ENCODE measurements at places on chromosomes 11 and 22.

- peak; percentile 52 for DNase-seq
Measured at GRCh38 chr11:66479394-66480116, 679 bp upstream of the DPP3 start.

GRCh38 chr11:44693654-44694119 lies 33.1 kb upstream of the TSPAN18 start:
- DNase-seq, result no peak

GRCh38 chr11:8967184-8967583 lies 2.9 kb upstream of the TMEM9B start:
- no peak for DNase-seq

DNA sequence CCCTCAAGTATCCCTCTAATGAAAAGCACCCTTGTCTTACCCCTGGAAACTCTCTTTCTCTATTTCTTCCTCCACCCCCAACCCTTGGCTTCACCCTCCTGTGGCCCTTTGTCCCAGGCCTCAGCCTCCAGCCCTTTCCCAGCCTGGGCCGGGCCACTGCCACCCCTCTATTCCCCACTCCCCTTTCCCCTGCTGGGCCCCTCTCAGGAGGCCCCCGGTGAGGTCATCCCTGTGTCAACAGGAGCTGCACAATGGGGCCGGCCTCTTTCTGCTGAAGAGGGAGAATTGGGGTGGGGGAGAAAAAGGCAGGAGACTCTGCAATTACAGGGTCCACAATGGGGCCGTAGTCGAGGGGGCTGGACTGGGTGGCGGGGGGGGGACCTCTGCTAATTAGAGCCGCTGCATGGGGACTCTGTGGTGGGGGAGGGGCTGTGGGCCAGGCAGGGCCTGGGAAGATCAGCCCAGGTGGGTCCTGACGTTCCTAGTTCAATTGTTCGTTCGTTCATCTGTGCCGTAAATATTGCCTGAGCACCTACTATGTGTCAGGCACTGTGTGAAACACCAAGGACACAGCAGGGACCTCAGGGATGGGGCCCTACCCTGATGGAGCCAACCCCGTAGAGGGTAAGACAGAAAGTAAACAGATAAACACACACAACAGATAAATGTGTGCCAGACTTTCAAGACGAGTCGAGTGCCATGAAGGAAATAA lies 18.5 kb upstream of the MPPED1 start:
- DNase-seq, result no peak

GRCh38 chr11:94740083-94741021 lies 27.8 kb upstream of the AMOTL1 start:
- DNase-seq, result peak; percentile 84

- no peak for DNase-seq
Measured at GRCh38 chr22:43964314-43964857, 9.1 kb downstream of the SAMM50 start.

- DNase-seq, result no peak
Measured at GRCh38 chr22:27724709-27725108, 76.8 kb downstream of the MN1 start.

- no peak for DNase-seq
Measured at GRCh38 chr11:66651016-66651415, 12.5 kb downstream of the RBM4 start.

DNA sequence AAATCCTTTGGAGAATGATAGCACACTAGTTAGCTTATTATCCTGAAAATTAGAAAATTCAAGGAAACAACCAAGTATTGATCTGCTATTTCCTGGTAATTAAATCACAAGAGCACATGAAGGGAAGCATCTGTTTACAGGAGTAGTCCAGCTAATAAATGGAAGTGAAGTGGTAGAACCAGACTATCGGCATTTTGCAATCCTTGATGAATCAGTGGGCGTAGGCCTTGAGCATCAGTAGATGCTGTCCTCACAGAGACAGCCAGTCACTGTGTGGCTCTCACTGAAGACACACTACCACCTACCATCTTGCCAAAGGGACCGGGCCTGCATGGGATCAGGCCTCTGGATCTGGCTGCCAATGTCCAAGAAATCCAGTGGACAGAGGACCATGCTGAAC lies 69.8 kb downstream of the FBLN1 start:
- peak; percentile 15 for DNase-seq

- DNase-seq, result no peak
Measured at GRCh38 chr11:129223701-129224149, 31.6 kb upstream of the ARHGAP32 start.

DNA sequence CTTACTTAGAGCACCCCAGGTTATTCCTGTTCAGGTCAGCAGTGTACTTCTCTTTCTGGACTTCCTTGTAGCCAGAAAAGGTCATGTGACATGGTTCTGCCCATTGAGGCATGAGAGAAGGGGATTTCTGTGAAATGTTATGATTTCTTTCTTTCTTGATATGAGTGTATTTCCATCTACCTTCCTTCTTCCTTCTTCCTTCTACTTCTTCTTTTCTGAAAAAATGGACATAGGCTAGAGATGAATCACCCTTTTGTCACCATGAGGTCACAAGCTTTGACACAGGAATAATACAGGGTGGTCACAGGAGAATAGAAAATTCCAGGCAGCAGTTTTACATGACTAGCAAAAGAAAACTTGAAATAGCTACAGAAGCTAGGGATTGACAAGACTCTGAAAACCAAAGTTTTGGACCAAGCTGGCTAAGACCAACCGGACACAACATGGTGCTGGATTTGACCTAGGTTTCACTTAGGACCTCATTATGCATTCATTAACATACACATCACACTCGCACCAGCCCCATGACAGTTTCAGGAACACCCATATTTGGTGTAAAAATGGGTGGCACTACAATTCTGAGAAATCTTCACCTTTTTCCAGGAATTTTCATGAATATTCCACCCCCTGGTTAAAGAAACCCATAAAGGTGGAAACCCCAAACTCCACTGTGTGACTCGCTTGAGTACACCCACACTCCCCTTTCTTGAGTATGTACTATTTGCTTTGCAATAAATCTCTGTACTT lies 21.2 kb upstream of the MAP6 start:
- DNase-seq, result no peak

DNA sequence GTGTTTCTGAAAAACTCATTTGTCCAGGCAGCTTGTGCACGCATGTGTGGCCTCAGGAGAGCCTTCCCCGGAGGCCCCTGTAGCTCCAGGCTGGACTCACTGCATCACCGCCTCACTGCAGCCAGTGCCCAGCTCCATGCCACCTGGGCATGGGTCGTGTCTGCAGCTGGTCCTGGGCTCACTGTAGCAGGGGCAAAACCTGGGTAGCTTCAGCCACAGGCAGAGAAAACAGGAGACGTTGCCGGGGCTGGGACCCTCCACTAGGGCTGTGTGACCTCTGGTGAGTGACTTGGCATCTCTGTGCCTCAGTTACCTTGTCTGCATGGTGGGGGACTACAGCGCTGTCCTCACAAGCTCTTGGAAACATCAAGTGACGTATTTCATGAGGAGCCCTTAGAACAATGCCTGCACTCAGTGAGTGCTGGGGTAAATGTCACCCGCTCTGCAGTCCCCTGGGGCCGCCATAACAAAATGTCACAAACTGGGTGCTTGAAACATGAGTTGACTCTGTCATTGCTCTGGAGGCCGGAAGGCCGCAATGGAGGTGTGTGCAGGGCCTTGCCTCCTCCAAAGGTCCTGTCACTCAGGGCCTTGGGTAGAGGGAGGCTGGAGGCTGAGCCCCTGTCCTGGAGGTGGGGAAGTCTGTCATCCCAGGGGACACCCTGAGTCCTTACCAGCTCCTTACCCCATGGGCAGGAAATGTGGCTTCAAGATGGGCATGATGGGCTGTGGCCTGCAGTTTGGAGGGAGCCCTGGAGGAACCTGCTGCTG lies 488.7 kb downstream of the TBC1D22A start:
- DNase-seq, result no peak

DNA sequence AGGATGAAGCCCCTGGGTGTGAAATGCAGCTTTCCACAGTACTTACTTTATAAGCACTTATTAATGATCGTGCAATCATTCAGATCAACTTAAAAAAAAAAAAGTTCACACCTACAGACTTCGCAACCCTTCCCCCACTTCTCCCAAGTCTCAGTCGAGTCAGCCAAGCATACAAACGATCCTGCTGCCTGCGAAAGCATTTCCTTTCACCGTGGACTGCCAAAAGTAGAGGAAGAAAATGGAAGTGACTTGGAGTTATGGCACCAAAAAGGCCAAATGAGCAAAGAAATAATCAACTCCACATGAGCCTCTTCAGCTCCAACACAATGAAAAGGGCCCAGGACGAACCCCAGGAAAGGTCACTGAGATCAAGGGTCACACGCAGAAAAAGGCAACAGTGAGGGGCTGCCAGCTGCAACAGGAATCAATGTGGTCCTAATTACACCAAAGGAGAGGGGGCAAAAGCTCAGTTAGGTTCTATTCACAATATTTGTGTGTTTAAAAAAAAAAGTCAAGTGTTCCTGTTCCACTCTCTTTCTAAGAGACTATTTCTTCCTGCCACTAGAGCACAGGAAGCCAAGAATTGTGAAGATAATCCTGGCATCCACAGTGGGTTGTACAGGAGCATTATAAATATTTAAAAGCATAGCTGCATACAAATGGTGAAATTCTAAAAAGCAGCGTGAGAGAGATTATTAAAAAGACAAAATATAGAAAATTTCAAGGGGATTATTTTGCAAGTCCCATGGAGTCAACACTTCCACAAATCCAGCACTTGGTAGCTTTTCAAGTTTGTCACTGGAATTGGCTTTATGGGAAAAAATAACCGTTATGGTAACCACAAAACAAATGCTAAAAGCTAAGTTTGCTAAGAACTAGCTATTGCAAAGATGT lies 28.4 kb downstream of the CDON start:
- DNase-seq, result no peak

DNA sequence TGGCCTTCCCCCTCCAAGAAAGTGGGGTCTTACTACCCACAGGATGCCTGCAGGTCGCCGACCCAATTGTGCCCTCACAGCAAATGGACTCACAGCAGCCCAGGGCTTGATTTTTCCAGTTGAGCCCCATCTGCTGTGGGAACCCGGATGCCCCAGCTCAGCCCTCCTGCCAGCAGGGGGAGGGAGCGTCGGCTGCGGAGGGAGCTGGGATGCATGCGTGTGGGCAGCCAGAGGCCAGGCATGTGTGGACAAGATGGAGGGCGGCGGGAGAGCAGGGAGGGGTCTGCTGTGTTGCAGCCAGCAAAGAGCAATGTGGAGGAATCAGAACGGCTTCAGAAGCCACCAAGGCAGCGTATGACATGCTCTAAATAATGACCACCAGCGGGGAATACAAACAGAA lies 41.0 kb upstream of the EIF3D start:
- no peak for DNase-seq

GRCh38 chr22:23820748-23821211 lies 18.0 kb downstream of the DERL3 start:
- DNase-seq, result peak; percentile 11

DNA sequence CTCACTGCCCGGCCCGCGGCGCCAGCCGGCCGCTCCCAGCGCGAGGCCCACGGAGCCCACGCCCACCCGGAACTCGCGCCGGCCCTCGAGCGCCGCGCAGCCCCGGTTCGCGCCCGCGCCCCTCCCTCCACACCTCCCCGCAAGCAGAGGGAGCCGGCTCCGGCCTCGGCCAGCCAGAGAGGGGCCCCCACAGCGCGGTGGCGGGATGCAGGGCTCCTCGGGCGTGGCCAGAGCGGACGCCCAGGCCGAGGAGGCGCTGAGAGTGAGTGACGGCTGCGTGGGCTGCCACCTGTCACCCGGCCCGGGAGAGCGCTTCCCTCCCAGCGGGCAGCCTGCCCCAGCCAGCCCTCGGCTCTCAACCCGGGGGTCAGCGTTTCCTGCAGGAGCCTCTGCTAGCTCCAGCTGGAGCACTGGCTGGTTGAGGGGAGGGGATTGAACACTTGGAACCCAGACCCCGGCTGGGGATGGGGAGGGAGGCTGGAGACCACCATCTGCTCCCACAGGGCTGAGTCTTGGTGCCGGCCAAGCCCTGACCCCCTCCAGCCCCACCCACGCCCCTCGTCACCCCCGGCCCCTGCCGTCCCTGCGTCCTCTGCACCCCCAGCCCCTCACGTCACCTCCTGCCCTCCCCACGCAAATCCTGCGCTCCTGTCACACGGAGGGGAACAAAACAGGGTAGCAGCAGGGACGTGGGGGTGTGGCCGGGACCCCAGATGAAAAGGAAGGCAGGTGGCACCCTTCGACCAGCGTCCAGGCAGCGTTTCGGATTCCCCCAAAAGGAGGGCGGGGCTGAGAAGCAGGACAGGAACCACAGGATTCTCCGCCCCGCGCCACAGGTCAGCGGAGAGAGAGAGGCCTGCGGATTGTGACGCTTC lies 157.0 kb downstream of the BRD1 start:
- peak; percentile 40 for DNase-seq

- DNase-seq, result no peak
Measured at GRCh38 chr22:30978304-30978962, 9.4 kb downstream of the TUG1 start.

DNA sequence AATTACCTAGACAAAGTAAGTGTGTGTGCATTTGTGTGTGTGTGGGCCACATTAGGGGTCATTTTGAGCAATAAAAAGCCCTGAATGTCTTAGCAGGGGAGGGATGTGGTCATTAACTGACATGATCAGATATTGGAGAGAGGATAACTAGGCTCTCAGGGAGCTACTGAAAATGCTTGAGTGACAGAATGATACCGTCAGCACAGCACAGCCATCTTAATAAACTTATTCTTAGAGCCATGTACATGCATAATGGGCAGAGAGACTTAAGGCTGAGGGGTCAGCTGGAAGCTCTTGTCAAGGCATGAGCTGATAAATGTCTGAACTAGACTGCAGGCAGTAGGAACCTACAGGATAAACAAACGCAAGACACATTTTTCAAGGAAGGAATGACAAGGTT lies 239.1 kb upstream of the NCAM1 start:
- DNase-seq, result no peak

Data from right forelimb (tissue), 1 donor.